G401 (cell line): ENCODE measurements at places on chromosomes 3 and 15.

DNA sequence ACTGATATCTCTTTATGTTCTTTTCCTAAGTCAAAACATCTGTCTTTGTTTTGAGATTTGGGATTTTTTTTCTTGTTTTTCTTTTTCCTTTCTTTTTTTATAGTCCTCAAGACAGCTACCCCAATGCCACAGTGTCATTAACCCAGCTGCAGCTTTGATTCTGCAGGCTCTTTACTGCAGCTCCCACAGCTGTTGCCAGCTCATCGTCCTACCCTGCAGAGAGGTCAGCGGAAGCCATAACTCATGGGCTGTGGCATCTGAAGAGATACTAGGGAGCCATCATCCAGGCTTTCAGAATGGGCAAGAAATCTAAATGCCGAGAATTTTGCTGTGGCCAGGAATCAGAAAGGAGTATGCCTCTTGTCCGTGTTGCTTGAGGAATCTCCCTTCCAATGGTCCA lies 44.3 kb upstream of the SLC24A5 start:
- DNase-seq = no peak

DNA sequence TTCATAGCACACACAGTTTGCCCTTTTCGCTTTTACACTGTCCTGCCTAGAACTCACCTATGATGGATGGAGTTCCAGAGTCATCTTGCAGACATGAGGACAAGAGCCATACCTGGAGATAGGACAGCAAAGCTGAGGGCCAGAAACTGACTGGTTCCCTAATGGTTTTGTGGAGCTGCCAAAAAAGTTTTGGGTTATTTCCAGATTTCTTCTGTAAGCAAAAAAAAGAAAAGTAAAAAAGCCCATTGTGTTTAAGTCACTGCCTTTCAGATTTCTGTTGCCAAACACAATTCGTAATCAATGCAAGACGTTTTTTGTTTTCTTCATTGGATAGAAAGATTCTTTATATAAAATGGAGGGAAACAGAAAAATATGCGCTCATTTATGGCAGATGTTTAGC lies 42.4 kb upstream of the KY start:
- peak; percentile 44 for DNase-seq

DNA sequence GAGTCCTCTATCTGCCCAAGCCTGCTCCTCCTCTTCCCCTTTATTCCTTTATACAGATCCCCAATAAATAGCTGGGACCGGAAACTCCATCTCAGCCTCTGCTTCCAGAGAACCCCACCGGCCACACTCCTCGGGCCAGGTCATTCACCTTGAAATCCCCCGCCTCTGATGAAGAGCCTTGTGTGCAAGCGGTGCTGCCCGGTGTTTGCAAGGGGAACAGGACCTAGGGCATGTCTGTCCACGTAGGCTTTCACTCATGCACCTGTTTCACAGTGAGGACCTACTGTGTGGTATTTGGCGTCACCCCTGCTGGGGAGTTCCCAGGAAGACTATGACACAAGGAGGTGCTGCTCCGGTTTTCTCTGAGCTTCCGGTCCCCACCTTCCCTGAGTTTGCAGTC lies 54.0 kb downstream of the WNT7A start:
- no peak for DNase-seq

DNA sequence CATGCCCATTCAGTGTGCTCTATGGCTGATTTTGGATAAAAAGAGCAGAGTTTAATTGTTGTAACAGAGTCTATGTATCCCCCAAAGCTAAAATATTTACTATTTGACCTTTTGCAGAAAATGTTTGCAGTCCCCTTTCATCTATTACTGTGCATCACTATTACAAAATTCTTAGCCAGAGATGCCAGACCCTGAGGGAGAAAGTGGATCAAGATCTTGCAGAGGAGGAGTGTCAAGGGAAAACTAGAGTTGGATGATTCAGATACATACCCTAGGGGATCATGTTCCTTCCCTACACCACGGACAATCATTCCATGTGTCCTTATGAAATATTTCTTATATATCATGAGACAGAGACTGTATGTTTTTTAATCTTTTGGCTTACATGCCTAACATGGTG lies 68.6 kb upstream of the TPRG1 start:
- no peak for DNase-seq

DNA sequence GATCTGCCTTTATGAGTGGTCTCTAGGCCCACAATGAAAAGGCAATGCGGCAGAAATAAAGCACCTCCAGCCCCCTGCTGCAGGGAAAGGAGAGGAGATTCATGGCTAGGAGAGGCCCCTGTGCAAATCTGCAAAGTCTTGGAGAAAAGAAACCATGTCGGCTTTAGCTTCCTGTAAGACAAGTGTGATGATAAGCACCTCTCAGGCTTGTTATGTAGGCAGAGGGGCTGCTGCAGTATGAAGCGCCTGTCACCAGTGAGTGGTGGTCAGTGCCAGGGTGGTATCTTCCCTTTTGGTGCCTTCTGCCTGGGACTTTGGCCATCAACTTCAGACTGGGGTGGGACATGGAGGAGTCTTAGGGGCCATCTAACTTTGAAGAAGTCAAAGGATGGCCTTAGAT lies 59.2 kb upstream of the ARHGEF3 start:
- no peak for DNase-seq

DNA sequence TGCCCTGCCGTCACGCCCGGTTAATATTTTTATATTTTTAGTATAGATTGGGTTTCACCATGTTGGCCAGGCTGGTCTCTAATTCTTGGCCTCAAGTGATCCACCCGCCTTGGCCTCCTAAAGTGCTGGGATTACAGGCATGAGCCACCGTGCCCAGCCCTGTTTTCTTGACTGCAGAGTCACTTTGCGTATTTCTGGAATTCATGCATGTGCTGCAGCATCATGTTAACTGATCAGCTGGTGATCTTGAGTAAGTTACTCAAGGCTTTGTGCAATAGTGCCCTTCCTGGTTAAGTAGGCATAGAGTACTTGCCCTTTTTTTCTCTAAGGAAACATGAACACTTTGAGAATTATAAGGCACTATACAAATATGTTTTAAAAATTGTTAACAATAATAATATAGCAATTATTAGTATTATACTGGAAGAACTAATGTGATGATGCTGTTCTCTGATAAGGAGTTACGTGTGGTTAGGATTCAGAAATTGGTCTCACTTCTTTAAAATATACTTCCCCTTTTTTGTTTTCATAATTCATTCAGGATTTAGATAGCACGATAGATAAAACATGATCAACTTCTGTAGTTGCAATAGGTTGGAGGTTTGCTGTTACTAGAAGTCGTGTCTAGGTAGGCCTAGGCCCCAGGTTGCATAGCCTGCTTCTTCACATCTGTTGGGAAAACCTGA lies 33.6 kb downstream of the GPR171 start:
- DNase-seq = no peak

DNA sequence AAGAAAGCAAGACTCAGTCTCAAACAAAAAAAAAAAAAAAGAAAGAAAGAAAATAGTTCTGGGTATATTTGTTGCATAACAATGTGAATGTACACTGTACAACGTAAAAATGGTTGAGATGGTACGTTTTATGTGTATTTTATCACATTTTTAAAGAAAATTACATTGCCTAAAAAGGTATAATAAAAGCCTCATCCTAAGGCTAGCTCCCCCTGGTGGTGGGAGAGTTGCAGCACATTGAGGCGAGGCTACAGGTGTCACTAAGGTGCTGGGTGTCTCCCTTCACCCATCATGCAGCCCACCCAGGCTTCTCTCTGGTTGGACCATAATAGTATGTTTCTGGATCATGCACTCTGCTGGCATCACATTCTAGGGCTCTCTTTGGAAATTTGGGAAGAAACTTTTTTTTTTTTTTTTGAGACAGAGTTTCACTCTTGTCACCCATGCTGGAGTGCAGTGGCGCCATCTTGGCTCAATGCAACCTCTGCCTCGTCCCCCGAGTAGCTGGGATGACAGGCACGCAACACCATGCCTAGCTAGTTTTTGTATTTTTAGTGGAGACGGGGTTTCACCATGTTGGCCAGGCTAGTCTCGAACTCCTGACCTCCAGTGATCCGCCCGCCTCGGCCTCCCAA lies 12.4 kb upstream of the RAB11A start:
- DNase-seq = peak; percentile 30

DNA sequence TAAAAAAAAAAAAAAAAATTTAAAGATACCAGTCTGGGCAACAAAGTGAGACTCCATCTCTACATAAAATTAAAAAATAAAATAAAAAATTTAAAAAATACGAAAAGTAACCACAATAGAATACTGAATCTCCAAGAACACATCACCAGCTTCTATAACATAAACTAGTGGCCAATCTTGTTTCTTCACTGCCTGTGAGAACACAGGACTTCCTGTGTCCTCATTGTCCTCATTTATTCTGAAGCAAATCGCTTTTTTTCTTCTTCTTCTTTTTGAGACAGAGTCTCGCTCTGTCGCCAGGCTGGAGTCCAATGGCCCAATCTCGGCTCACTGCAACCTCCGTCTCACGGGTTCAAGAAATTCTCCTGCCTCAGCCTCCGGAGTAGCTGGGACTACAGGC lies 28.6 kb upstream of the RAB7A start:
- DNase-seq = no peak

- no peak for DNase-seq
Observed at GRCh38 chr3:120489421-120489820, 38.6 kb upstream of the FSTL1 start.

GRCh38 chr15:63057468-63058345 lies 15.2 kb downstream of the TPM1 start:
- DNase-seq = no peak

DNA sequence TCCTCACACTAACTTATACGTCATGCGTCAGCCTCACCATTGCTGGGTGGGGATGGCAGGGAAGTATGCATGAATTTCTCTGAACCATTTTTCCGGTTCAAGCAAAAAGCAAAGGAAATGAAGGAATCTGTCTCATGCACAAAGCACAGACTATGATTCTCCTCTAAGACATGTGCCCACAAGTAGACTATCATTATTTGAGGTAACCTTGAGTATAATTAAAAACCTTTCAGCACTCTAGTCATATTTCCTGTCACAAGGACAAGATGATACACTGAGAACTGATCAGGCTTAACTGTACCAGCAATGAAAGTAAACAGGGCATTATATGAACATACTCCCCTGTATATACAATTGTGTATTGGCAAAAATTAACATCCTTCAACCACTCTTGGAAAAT lies 56.7 kb upstream of the TSC22D2 start:
- DNase-seq = no peak

DNA sequence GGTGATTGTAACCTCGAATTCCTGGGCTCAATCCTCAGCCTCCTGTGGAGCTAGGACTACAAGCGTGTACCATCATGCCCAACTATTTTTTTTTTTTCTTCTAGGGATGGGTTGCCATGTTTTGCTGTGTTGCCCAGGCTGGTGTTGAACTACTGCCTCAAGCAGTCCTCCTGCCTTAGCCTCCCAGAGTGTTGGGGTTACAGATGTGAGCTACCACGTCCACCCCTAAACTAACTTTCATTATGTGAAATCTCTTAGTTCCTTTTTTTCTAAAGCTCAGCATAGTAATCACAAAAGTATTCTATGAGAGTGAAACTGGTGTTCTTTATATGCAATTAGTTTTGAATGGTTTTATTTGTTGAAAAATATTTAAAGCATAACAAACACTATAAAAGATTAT lies 92.1 kb downstream of the XRN1 start:
- no peak for DNase-seq

- no peak for DNase-seq
Observed at GRCh38 chr3:158333736-158334135, 223.8 kb downstream of the RSRC1 start.

- no peak for DNase-seq
Observed at GRCh38 chr3:32375596-32375930, 16.1 kb upstream of the CMTM7 start.

- DNase-seq = no peak
Observed at GRCh38 chr15:88619796-88620195, 1.3 kb upstream of the AEN start.

GRCh38 chr3:17730318-17730967 lies 12.0 kb downstream of the TBC1D5 start:
- DNase-seq = peak; percentile 30

DNA sequence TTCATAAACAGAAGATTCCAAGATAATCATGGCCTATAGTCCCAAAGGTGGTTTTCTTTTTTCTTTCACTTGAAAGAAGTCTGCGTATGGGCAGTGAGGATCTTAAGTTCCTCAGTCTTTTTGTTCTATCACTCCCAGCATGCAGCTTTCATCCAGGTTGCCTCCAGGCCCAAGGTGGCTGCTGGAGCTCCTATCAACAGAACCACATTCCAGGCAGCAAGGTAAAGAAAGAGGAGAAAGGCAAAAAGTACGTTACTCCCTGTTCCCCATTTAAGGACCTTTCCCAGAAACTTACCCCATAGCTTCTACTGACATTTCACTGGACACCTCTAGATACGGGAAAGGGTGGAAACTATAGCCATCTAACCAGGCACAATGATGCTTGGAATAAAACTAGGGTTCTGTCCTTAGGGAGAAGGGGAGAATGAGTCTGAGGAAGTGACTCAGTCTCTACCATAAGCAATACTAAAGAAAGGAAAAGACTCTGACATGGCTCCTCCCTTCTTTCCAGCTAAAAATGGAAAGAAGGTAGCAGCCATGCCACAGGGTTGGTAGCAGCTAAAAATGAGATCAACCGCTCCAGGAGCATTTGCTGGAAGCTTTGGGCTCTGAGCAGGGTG lies 313.9 kb upstream of the NR2E3 start:
- DNase-seq = no peak

GRCh38 chr3:197750858-197751737 lies 1.4 kb downstream of the FYTTD1 start:
- peak; percentile 52 for DNase-seq

- DNase-seq = no peak
Observed at GRCh38 chr3:140433431-140433830, 244.4 kb upstream of the TRIM42 start.

DNA sequence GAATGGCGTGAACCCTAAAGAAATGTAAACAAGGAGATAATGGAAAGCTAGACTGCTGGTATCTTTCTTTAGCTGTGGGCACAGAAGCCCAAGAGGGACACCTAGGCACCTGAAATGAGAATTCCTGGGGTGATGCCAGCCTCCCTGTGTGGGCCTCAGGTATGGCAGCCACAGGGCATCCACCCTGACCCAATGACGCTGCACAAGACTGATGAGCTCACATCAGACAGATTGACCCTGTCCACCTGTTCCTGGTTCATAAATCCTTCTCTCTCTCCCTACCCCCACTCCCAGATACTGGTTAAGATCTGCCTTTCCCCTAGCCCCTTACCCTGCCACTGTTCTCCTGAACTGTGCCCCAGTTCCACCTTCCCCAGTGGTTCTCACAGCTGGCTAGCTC lies 1.5 kb downstream of the GLB1 start:
- DNase-seq = no peak

GRCh38 chr3:117130222-117130621 lies 420.6 kb downstream of the TUSC7 start:
- no peak for DNase-seq
